HuH-7 (cell line): ENCODE measurements at places on chromosomes 5 and 9.

- no peak for DNase-seq
Measured at GRCh38 chr9:133769511-133770075, 31.4 kb upstream of the SARDH start.

DNA sequence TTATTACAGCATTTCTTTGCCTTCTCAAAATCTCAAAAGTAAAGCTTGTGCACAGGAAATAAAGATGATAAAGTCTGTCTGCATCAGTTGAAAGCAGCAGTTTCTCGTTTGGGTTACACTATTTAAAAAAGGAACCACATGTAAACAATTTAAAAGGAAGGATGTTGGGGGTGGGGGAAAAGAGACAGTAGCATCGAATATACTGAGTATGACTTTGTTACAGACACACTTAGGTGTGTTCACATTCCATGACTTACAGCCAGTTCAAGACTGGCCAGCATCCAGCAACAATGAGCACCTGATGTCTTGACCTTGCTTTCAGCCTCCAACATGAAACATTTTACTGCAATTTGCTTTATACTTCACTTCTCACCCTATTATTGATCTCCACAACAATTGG lies 8.7 kb downstream of the GAPT start:
- DNase-seq, result no peak

DNA sequence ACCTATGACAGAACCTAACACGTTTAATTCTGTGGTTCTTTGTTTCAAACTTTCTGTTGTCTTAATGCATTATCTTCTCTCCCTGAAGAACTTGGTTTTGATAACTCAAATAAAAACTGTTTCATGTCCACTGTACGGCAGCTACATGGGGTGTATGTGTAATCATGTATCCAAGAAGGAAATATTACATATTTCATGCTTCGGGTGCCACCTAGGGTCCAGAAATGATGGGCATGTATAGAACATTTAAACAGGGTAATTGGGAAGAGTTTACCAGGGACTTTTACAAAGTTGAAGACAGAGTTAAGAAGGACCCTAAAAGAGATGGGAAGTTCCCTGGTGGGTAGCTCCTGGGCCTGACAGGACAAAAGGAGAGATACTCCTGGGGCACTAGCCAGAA lies 291.3 kb downstream of the FBXL7 start:
- no peak for DNase-seq

DNA sequence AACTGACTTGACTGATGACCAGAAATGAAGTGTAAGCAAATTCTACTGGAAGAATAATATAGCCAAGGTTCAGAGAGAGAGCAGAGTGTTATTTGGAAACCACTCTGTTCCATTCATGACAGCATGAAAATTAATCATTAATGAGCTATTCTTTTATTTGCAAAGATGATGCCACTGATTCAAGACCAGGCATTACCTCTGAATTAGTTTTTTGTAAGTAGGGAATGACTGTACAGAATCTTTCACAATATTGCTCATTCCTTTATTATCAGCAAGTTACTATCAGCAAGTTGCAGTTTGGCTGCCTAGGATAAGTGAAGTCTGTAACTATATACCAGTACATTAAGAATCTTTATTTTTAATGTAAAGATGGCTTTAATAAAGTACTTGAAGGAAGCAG lies 75.1 kb upstream of the RGMB start:
- no peak for DNase-seq

GRCh38 chr5:179328291-179328690 lies 17.0 kb downstream of the ADAMTS2 start:
- no peak for DNase-seq

- DNase-seq, result no peak
Measured at GRCh38 chr9:14320271-14321181, 6.6 kb upstream of the NFIB start.

DNA sequence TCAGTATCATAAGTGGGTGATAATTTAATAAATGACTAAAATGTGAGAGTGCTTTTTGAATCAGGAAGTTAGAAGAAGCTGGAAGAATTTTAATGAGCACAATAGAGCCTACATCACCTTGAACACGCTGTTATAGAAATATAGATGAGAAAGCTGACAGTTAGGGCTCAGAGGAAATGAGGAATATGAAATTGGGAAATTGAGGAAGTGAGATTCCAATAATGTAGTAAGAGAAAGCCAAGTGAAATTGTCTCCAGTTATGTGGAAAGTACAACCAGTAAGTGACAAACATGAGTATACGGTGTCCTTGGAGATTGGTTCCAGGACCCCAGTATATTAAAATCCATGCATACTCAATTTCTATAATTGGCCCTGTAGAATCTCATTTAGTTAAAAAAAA lies 235.9 kb upstream of the FAM174A start:
- no peak for DNase-seq

GRCh38 chr5:115941051-115941675 lies 21.1 kb upstream of the LVRN start:
- DNase-seq, result no peak

DNA sequence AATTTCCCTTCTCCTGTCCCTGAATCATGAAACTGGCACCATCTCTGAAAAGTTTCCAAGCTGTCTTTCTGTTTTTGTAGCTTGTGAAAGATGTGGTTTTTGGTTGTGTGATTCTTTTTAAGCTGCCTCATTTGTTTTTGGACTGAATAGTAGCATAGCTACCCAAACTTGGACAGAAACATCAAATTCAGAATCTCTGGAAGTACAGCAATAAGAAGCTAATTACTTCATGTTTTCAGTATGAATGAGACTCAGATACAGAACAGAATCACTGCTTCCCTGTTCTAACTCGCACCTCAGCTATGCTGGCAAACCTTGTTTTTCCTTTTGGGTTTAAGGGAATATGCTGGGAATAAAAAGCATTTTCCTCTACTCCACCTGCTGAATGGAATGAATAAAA lies 101.0 kb downstream of the FGF1 start:
- DNase-seq, result no peak

DNA sequence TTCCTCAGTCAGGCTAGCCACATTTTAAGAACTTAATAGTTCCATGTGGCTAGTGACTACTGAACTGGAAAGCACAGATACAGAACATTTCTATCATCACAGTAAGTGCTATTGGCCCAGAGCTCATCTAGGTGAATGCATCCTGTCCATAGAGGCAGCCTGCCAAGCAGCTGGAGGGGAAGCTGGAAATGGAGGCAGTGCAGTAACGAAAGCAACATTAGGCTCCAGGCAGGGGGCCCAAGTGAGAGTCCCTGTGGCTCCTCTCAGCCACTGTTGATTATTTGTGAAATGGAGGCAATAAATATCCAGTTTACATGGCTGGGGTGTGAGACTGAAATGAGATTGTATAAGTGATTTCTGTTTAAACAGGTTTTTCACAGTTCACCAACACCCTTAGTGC lies 227.2 kb upstream of the KLF9 start:
- no peak for DNase-seq

- no peak for DNase-seq
Measured at GRCh38 chr5:10439692-10440091, 2.0 kb upstream of the ROPN1L start.

DNA sequence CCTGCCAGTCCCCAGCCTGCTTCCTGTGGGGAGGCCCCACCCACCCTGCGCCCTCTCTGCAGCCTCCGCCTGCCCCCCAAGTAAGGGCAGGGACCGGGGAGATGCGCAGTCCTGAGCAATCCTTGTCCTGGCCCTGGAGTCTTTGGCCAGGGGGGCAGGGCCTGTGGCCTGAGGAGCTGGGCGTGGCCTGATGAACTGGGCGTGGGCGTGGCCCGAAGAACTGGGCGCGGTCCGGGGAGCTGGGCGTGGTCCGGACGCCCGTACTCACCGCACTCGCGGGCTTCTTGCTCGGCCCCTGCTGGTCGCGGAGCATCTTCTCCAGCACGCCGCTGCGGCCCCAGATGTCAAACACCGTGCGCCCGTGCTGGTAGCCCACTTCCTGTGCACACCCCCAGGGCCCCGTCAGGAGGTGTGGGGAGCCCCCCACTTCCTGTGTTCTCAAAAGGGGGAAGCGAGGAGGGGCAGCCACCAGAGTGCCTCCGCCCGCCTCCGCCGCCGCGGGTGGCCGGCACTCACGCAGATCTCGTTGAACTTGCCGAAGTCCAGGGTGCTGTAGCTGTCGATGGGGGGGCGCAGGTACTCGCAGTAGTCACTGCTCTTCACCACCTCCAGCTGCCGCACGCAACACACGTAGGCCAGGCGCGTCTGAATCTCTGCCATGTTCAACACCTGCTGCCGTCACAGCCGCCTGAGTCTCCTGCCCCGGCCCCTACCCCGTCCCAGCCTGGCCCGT lies 2.7 kb upstream of the NSMF start:
- no peak for DNase-seq
